ENCODE measurements at places on chromosomes 4 and X.

DNA sequence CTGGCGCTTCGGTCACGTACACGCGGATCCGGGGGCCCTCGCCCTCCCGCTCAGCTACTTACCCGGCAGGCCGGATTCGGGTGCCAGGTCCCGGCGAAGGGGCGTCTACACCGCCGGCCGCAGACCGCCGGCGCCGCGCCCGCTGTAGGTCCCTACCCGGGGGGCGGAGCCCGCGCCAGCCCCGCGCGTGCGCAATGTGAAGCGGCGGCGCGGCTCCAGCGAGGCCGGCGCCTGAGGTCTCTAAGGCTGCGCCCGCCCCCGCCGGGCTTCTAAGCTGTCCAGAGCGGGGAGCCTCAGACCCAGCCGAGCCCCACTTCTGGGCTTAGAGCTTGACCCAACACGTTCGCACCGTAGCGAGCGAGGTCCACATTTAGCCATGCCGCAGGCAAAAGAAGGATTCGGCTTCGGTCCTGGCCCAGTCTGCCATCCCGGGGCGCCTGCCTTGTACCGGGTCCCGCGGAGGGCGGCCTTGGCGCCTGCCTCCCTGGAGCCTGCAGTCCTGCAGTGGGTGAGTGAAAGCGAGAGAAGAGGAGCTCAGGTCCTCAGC is at the start of gene ZNF518B:
TSS of gene ZNF518B (minus strand) at position 172 of the 547 bp plus-strand sequence. CDS start 11,098 bp downstream, outside the sequence.
- peak; percentile 73 for DNase-seq

GRCh38 chr4:140781596-140781995 is 25.4 kb upstream of the TBC1D9 start:
- DNase-seq: no peak

DNA sequence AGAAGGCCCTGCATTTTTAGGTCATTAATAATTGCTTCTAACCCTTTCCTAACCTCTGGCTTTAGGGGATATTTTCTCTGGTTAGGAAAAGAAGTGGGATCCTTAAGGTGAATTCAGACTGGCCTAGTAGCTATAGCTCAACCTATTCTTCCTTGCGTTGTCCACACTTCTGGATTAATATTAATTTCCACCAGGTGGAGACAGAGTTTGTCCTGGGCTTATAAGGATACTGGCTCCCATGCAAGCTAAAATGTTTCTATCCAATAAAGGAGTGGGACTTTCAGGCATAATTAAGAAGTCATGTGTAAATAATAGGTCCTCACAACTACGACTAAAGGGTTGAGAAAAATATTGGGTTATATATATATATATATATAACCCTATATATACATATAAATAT is 860.0 kb upstream of the POU3F4 start:
- no peak for DNase-seq

DNA sequence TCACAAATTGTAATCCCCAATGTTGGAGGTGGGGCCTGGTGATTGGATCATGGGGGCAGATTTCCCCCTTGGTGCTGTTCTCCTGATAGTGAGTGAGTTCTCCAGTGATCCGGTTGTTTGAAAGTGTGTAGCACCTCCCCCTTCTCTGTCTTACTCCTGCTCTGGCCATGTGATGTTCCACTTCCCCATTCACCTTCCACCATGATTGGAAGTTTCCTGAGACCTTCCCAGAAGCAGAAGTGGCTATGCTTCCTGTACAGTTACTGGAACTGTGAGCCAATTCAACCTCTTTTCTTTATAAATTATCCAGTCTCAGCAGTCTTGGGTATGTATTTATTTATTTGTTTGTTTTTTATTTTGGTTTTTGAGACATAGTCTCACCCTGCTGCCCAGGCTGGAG is 143.2 kb downstream of the CPE start:
- no peak for DNase-seq

GRCh38 chrX:127276326-127276725 is 456.8 kb downstream of the PRR32 start:
- DNase-seq: no peak

GRCh38 chr4:82898322-82899243 is 2.0 kb upstream of the THAP9 start:
- DNase-seq: no peak

GRCh38 chr4:87414816-87415215 is 7.6 kb upstream of the NUDT9 start:
- no peak for DNase-seq

DNA sequence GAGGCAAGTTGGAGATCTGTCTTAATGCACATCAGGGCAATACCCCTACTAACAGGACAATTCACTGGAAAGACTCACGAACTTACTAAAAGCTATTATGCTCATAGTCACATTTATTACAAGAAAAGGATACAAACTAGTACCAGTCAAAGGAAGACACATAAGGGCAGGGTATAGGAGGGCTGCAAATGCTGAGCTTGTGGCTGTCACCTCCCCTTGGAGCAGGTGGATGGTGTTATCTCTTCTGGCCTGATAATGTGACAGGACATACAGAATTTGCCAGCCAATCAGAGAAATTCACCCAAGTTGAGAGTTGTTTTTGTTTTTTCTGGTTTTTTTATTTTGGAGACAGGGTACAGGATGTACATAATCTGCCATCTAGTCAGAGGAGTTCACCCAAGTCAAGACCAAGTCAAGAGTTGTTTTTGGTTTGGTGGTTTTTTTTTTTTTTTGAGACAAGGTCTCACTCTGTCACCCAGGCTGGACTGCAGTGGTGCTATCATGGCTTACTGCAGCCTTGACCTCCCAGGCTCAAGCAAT is 8.8 kb downstream of the HERC5 start:
- no peak for DNase-seq

GRCh38 chr4:128601991-128602695 is 207.4 kb upstream of the JADE1 start:
- no peak for DNase-seq

DNA sequence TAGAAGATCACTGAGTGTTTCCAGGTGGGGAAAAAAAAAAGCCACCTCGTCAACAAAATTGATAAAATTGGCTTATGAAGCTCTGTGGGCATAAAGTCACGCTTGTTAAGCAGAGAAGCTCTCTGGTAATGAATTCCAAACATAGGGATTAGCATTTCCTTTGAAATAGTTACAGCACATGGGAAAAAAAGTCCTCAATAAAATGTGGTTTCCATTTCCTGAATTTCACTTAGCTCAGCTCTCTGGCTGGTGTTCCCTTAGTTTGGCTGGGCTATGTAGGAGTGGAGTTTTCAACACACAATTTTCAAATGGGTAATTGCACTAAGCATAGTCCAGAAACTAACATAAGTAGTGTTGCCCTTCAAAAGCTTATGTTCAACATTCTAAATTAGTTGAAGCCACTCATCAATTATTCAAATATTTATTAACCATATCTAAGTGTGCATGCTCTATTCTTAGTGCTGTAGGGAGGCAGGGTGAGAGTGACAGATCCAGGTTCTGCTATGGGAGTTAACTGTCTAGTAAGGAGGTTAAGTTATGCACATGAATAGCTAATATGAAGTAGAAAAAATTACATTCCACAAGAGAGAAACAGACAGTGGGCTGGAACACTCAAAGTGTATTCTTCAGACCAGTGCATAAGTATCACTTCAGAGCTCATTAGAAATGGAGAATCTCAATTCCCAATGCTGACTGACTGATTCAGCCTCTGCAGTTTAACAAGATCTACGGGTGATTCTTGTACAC is 445.7 kb downstream of the SMARCA1 start:
- DNase-seq: no peak

GRCh38 chr4:69823481-69824186 is 36.3 kb downstream of the SULT1E1 start:
- DNase-seq: no peak

GRCh38 chr4:24140892-24141291 is 251.0 kb upstream of the PPARGC1A start:
- DNase-seq: no peak

DNA sequence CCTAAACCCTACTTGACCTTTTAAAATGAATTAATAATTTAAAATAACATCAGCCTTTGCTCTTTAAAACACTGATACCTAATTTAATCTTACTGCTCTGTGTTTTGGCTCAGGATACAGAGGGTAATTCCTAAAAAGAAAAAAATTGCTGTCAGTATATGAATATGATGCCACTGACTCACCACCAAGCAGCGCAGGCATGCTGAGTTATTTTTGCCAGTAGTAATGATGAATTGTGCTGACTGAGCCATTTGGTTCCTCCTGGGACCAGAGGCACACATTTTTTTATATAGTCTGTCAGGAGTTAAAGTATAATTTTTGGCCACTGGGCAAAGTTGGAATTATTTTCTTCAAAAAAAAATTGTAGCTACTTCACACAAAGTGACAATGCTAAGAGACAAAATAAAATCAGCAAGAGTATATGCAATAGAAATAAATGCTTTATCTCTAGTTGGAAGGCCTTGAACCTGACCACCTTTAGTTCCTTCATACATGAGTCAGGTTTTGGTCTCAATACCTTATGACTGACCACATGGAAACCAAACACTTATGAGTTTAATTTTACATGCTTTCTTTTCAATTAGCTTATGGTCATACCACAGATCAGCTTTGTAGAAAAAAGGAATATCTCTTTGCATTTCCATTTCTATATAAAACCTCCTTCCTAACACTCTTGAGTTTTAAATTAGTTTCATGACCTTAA is 115.1 kb downstream of the PPP3CA start:
- DNase-seq: no peak

DNA sequence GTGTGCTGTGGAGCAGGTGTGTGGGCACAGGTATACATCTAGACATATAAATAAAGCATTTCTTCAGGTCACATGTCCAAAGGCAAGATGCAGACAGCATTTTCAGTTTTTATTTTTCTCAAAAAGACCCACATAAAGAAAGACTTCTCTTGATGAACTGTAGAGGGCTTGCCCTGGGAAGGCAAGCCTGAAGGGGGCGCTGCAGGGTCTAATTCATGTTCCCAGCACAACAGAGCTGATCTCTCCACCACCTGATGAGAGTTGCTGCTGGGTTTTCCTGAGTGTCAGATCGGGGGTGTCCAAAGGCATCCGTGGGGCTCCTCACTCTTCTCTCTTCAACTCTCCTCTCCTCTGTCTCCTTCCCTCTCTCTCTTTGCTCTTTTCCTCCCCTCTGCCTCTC is 26.6 kb downstream of the ADRA2C start:
- no peak for DNase-seq

DNA sequence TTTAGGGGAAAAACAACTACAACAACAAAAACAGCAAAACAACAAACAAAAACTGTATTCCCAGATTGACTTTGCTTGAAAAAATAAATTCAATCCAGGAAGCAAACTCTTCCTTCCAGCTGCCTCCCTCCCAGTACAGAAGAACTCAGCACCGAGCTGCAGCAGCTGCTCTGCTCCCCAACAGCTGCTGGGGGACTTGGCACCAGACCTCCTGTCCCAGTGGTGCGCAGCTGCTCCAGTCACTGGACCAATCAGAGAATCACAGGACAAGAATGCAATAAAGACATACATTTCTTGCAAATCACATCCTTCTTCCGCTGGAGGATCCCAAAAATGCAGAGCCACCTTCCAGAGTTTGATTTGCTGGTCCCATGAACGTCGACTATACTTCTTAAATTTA is 11.8 kb upstream of the FAM53A start:
- no peak for DNase-seq

- DNase-seq: no peak
Measured at GRCh38 chr4:170610434-170610833, 520.7 kb upstream of the AADAT start.

DNA sequence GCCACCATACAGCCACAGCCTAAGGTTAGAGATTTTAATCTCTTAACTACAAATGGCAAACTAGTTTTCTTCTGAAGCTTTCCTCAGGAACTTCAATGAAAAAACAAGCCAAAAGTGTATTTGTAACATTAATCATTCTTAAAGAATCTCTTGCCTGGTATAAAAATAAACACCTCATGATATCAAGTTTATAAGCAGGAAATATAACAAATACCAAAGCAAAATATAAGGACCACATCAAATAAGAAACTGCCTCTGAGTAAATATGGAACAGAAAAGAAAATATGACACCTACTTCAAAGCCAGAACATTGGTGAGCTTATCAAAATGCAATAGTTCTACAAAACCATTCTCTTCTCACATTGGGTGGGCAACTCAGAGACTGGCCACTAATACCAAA is 89.9 kb downstream of the GPC4 start:
- no peak for DNase-seq

DNA sequence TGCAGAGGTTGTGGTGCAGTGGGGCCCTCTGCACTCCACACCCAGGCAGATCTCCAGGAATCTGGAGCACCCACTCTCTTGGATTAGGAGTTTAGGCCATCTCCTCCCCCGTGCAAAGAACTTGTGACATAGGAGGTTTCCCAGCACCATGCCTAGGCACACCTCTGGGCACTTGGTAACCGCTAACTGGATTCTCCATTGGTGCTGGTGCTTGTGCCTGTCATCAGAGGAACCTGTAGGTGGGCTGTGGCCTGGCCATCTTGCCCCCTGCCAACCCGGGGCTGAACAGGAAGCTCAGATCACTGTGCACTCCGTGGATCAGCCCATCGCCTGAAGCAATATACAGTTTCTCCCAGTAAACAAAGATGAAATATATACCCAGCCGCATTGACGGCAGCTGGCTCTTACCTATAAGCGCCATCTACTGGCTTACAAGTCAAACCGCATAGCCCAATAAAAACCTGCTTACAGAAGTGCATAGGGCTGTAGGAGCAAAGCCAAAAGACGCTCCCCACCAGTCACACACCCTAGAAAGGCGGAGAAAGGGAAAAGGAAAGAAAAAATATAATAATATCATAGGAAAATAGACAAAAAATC is 19.1 kb upstream of the TEX13B start:
- no peak for DNase-seq

DNA sequence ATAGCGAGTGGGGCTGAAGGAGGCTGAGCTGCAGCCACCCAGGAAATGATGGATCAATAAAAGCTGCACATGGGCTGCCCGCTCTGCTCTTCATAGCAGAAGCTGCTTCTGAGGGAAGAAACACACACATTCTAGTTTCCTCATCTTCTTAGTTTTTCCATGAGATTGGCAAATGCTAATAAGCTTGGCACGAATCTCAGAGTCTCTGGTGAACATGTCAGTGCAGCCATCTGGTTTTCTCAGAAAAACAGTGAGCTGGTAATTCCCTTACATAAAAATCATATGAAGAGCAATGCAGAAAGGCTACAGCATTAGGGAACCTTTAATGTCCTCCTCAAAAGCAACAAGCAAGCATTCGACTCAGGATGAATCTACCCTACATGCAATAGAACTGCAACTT is 69.9 kb downstream of the GATB start:
- no peak for DNase-seq

GRCh38 chrX:45762699-45763647 is 562.3 kb upstream of the DIPK2B start:
- DNase-seq: no peak
